ENCODE measurements at places on chromosomes 7 and 10. TPM values are rescaled to one million over a fixed set of nuclear protein-coding genes. Genes with fewer than 3 reads are reported as not detected.

ZDHHC6 gene
- total RNA-seq = 31.6 TPM

GDF10 gene
- 0.11 TPM for total RNA-seq

TET1 gene
- 0.57 TPM for total RNA-seq

POLR3A gene
- 16.8 TPM for total RNA-seq

ZNF365 gene
- 1.2 TPM for total RNA-seq

TMEM229A gene
- not detected for total RNA-seq

SBDS gene
- 107 TPM for total RNA-seq

GPC2 gene
- total RNA-seq = 1.0 TPM

All from A549 treated with DMSO at 1 μM for 4 hours (cell line).